ENCODE measurements at places on chromosomes 3 and 15.
A peak's percentile ranks its signal among the peaks of the same experiment; 100 is the strongest.

GRCh38 chr15:89072277-89072869 is 15.9 kb upstream of the ABHD2 start:
- DNase-seq = no peak

DNA sequence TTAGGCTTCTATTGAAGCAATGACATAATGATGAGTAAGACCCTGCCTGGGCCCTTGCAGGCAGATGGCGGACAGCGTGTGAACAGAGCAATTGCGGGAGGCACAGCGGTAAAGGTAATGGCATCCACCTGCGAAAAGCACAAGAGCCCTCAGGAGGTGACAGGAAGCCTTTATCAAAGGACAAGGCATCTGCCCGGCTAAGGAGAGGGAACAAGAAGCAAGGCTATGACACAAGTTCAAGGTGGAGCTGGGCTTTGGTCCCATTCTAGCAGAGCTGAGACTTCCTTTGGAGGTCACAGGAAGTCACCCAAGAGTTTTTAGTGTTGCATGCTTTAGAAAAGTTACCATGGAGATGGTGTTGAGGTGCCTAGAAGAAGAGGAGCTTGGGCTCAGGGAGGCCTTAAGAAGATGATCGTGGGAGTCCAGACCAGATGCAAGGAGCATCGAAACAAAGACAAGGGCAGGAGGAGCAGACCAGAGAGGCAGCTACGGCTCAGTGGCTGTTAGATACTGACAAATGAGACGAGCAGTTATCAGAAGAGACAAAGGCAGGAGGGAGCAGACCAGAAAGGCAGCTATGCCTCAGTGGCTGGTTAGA is 34.5 kb downstream of the OSBPL10 start:
- peak; percentile 49 for DNase-seq

DNA sequence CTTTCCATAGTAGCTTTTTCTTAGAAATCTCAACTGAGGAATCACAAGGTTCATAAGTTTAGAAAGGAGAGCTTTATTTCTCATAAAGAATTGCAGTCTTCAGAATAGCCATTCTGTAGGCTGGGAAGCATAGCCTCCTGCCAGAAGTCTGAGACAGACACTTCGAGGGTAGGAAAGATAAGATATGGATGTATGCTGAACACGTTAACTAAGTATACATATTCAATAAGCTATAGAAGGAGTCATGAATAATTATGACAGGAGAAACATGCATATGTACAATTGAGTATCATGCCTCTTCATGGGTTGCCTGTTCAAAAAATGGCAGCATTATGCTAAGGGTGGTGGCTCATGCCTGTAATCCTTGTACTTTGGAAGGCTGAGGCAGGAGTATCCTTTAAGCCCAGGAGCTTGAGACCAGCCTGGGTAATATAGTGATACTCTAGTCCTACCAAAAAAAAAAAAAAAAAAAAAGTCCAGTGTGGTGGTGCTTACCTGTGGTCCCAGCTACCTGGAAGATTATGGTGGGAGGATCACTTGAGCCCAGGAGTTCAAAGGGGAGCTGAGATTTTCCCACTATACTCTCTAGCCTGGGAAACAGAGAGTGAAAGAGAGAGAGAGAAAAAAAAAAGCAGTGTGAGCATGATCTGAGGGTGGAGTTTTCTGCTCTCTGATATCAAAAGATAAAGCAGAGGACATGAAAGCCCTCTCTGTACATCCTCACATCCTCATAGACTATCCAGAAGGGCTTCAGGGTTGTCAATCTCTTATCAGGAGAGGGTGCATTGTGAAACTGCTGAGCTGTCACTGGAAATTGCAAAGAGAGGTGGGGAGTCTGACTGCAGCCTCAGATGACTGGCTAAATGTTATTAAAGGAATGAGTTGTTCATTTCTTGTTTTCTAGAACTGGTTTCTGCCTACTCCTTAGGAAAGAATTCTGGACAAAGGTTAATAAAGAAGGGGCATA is 23.6 kb upstream of the CADPS start:
- DNase-seq = no peak

GRCh38 chr3:32621466-32621865 is 50.8 kb upstream of the DYNC1LI1 start:
- DNase-seq = no peak

DNA sequence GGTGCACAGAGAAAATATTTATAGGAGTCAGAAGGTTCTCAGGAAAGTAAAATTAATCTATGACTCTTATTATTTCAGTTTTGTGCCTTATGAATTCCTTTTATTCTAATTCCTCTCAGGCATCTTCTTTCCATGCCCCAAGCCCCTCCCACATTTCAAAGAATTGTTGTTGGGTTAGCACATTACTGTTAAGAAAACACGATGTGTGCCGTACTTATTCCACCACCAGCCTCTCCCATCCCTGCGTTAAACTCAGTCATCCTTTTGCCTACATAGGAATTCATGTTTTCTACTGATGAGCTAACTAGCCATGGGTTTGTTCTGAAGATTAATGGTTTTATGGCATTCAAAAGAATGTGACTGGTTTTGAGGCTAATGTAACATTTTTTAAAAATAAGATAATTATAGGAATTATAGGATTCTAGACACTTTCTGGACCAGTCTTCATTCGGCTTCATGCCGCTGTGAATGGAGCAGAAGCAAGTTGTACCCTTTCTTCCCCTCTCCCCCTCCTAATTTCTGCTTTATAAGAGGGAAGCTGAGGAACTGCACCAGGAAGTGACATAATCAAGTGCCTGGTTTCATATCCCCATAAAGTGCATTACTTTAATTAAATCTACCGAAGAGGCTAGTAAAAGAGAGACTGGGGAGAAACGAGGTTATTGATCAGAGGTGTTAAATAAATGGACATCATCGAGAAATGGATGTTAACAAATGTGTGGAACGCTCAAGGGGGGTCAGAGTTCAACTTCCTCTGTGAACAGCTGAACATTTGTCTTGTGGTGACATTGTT is 12.3 kb upstream of the MB21D2 start:
- DNase-seq = no peak

- peak; percentile 34 for DNase-seq
These were observed 46.8 kb upstream of the TBC1D23 start for GRCh38 chr3:100213891-100214573.

GRCh38 chr3:84074767-84075166 is 884.0 kb upstream of the CADM2 start:
- no peak for DNase-seq

GRCh38 chr3:45106874-45107273 is 39.3 kb downstream of the CDCP1 start:
- DNase-seq = no peak

GRCh38 chr3:150871192-150871591 is 34.0 kb downstream of the MINDY4B start:
- DNase-seq = peak; percentile 62

- peak; percentile 45 for DNase-seq
These were observed 23.9 kb upstream of the TPM1 start for GRCh38 chr15:63018639-63019038.

DNA sequence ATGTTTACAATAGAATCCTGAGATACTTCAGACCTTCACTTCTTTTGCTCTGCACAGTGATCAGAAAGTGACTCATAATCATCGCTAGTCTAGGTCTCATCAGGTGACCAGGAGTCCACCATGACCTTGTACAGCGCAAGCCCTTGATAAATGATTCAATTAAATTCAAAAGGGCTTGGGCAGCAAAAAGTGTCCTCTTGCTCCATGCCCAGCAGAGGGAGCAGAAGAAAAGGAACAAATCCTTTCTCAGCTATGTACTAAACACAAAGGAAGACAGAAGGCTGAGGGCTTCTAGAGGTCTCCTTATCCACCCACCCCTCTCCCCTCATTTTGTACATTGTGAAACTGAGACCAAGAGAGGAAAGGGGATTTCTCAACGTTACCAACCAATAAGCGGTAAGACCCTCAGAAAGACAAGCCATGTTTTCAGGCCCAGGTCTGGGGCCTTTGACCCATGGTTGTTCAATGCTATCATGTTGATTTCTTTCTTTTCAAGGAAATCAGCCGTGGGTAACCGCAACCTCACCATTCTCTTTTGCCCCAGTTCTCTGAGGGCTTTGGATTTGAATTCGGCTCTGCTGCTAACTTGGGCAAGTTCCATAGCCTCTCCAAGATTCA is 74.8 kb downstream of the AQP9 start:
- DNase-seq = peak; percentile 34

DNA sequence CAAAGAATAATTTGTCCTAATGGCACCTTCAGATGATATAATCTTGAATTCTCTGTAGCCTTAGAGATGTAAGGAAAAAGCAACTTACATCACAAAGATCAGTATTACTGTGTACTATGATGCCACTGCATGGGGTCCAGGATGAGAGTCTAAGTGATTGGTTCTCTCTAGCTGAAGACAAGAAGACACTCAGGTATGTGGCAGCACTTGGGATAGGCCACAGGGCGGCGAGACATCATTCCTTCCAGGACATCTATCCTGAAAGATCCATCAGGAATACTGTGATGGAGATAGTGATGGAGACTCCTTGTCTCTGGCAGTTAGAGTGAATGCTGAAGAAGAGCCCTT is 2.5 kb downstream of the CD200 start:
- DNase-seq = no peak

DNA sequence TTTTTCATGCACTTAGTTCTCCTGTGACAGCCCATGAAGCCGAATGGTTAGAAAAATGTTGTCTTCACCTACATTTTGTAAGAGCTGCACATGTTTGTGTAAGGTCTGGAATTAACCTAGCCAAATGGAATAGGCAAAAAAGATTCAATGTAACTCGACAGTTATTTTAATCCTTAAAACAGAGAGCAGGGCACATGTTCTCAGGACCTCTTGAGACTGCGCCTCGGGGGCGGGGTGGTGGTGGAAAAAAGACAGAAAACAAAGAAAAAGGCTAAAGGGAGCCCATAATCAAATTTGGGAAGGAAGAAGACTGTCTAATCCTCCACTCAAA is 702 bp upstream of the CSNK1G1 start:
- DNase-seq = no peak
